T-helper 2 cell (primary cell): ENCODE measurements at places on chromosomes 16 and 17.

GRCh38 chr17:37792787-37793186, 47.9 kb upstream of the HNF1B start:
- DNase-seq, result no peak

- DNase-seq, result no peak
Observed at GRCh38 chr16:85057212-85057889, 29.8 kb downstream of the KIAA0513 start.

GRCh38 chr17:4161192-4161966, 18.4 kb downstream of the CYB5D2 start:
- no peak for DNase-seq

DNA sequence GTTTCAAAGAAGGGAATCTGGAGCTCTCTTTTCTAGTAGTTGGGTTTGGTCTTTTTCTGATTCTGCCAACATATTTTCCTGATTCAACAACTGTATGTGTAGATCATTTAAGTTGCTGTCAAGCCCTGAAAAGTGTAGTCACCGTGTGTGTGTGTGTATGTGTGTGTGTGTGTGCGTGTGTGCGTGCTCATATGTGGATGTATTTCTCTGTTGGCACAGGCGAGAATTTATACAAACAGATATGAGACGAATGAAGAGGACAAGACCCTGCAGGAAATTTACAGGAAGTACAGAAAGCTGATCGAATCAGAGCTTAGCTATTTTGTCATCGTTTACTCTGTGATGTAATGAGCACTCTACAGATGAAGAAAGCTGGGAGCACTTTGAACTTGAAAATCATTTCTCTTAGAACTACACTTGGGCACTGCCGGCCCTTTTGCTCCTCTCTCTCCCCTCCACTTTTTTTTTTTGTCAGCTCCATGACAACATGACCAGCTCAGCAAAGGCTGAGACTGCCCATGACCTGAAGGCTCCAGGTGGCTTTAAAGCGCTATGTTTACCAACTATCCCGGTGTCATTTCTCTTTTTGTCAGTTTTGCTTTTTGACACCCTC, 11.2 kb downstream of the FBXO39 start:
- DNase-seq, result no peak

GRCh38 chr17:17086585-17086984, 44.3 kb downstream of the MPRIP start:
- DNase-seq, result no peak

DNA sequence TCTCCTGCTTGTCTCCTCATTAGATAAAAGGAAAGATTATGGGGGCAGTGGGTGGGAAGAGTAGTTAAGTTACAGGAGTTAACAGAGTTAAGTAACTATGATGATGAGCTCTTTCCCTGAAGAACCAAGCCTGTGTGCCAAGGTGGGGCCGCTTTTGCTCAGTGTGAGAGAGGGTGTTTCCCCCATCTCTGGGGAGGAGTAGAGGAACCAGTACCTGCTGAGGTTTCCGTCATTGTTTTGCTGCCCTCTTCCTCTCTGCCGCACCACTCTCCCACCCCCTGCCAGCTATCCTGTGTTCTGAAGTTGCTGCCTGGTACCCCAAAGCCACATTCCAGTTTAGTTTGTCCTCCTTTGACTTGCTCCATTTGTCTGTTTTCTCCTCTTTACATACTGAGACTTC, 20.8 kb upstream of the KRT10 start:
- no peak for DNase-seq

GRCh38 chr17:35666070-35666469, 65.4 kb upstream of the RASL10B start:
- no peak for DNase-seq

DNA sequence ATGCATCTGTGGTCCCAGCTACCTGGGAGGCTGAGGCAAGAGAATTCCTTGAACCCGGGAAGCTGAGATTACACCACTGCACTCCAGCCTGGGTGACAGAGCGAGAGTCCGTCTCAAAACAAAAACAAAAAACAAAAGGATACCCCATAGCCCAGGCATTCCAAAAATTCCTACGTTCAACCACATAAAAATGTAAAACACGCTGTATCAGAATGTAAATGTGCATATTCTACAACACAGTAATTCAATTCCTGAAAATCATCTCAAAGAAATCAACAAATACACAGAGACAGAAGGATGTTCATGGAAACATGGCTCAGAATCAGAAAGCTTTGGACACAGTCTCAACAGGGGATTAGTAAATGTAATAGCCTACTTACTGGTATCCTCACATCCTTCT, 33.0 kb downstream of the COG7 start:
- no peak for DNase-seq

- DNase-seq, result no peak
Observed at GRCh38 chr17:22461460-22462145, 769.3 kb downstream of the KCNJ18 start.

GRCh38 chr16:48365601-48366164, 19.5 kb downstream of the SIAH1 start:
- peak; percentile 52 for DNase-seq

DNA sequence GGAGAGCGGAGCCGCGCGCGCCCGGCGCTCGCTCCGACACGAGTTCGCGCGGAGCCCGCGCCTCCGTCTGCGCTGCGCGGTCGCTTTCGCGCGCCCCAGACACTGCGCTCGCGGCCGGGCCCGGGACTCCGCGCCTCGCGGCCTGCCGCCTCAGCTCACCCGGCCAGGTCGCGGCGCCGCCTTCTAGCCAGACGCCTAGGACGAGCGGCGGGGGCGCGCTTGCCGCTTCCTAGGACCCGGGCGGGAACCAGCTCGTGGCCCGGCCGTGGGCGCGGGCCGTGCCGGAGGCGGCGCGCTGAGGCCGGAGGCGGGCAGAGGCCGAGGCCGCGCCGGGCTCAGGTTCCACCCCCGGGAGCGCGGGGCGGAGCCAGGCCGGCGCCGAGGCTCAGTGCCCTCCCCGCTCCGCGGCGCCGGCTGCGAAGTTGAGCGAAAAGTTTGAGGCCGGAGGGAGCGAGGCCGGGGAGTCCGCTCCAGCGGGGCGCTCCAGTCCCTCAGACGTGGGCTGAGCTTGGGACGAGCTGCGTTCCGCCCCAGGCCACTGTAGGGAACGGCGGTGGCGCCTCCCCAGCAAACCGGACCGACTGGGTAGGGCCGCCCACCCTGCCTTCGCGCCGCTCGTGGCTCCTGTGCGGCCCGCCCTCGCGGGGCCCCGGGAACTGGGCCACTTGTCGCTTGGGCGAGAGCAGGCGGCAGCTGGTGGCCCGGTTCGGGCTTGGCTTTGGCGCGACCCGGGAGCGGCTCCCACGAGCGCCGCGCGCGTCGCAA, at the start of gene SPHK1:
Gene SPHK1, plus strand, starts transcription at position 388 of the 765 bp plus-strand sequence. CDS start 1,036 bp downstream, outside the sequence.
- DNase-seq, result peak; percentile 29

DNA sequence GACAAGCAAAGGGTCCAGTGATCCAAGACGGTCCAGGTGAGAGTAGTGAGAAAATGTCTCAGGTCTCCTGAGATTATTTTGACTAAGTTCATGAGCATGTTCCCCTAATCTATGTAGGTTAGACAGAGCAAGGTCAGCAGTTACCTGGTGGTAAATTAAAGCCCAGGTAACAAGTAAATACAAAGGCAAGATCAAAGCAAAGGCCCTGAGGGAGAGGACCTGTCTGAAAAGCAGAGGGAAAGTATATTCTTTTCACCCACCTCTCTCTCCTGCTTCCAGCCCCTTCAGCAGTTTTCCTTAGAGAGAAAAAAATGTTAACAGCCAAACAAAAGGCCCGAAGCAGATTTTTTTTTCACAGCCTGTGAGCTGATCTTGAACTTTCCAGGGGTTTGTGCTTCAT, 302.7 kb downstream of the MAP2K6 start:
- DNase-seq, result no peak

GRCh38 chr16:81570151-81570846, 125.7 kb downstream of the CMIP start:
- no peak for DNase-seq
